Effector memory CD4-positive, alpha-beta T cell (primary cell): ENCODE measurements at places on chromosomes 13 and 19.

- H3K36me3 ChIP-seq, result peaks cover 31% of the 10 kb centered on the region
- H3K27me3 ChIP-seq, result no peaks in the 10 kb centered on the region
- H3K4me1 ChIP-seq, result no peaks in the 10 kb centered on the region
Measured at GRCh38 chr19:989381-990081, 5.4 kb downstream of the WDR18 start.

- peaks cover 5% of the 10 kb centered on the region for H3K4me1 ChIP-seq
- H3K4me3 ChIP-seq, result no peak overlapping the region
- no peaks in the 10 kb centered on the region for H3K36me3 ChIP-seq
Measured at GRCh38 chr19:50311723-50312635, 17.2 kb downstream of the KCNC3 start.

- no peaks in the 10 kb centered on the region for H3K36me3 ChIP-seq
- no peaks in the 10 kb centered on the region for H3K4me1 ChIP-seq
- H3K27ac ChIP-seq, result no peak overlapping the region
- H3K4me3 ChIP-seq, result no peak overlapping the region
- no peaks in the 10 kb centered on the region for H3K27me3 ChIP-seq
- no peak for DNase-seq
Measured at GRCh38 chr13:32825481-32825880, 190.7 kb upstream of the KL start.

DNA sequence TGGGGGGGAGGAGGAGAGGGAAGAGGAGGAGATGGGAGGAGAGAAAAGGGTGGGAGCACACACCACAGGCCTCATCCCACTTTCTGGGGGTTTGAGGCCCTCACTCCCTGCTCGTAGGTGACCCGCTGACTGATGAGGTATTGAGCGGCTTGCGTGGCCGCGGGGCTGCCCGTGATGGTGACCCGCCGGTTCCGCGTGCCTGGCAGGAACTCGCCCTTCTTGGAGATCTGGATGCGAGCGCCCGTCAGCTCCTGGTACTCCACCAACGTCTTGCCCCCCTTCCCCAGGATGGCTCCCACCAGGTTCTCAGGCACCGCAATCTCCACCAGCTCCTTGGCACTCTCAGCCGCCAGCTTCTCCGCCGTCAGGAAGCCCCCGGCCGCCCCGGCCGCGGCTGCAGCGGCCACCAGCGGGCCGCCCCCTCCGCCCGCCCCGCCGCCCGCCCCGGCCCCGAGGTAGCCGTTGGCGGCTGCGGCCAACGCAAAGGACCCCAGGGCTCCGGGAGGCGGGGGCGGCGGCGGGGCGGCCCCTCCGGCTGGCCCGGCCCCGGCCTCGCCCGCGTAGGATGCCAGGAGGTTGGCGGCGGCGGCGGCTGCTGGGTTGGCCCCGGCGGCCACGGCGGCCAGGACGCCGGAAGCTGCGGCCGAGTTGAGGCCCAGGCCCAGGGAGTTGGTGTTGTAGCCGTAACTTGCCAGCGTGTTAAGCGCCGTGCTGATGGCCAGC, 25.4 kb upstream of the NANOS2 start:
- no peak overlapping the region for H3K4me3 ChIP-seq
- H3K36me3 ChIP-seq, result no peaks in the 10 kb centered on the region
- no peaks in the 10 kb centered on the region for H3K4me1 ChIP-seq
- no peak overlapping the region for H3K27ac ChIP-seq

DNA sequence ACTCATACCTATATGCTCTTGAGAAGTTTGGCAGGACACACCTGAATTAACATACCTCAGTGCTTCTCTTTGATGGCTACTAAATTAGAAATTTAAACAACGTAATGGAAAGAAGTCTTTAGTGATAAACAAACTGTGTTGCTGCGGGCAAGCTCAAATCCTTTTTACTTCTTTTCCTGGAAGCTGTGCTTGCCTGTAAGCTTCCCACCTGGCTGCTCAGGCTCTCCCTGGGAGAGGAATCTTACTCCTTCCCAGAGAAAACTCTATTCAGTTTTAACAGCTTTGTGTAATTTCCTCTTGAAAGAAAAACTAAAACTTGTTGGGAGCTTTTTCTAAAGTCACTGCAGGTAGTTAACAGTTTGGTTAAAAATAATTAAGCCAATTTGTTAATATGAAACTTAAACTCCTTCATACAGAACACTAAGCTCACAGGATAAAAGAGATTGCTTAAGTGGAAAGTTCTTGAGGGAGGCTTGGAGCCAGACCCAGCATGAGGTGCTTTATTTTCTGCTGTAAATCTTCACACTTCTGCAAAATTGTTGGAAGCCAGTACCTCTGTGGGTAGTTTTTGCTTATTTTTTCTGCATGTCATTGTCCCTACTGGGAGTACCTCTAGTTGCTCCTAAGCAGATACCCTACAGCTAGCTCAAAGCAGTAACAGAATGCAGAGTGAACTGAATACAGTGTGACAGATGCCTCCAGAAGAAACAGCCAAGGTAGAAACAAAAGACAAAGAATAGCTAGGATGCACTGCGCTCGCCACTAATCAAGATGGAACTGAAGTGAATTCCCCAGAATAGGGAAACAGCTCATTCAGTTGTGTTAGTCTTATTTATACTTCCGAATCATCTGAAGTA, 1253.0 kb downstream of the PCDH17 start:
- no peaks in the 10 kb centered on the region for H3K4me1 ChIP-seq
- no peak for DNase-seq
- no peak overlapping the region for H3K27ac ChIP-seq

DNA sequence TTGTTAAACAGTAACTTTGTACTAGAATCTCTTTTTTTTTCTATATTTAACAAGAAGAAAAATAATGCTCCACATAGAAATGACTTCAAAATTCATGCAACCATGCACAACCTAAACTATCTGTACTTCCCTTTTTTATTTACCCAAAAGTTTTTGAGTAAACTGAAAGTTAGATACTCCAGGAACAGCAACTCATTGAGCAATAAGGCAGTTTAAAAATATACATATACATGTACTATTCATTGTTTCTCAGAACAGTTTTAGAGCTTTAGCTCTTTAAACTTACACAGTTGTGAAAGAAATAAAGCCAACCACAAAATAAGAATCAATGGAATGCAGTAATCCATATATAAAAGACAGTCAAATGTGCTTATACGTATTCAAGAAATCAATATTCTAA, 39.2 kb downstream of the MTMR6 start:
- H3K36me3 ChIP-seq, result peaks cover 25% of the 10 kb centered on the region
- H3K27ac ChIP-seq, result no peak overlapping the region
- no peak overlapping the region for H3K4me3 ChIP-seq
- H3K27me3 ChIP-seq, result no peaks in the 10 kb centered on the region
- DNase-seq, result no peak
- H3K4me1 ChIP-seq, result no peaks in the 10 kb centered on the region

- H3K27ac ChIP-seq, result no peak overlapping the region
- no peak overlapping the region for H3K4me3 ChIP-seq
- no peaks in the 10 kb centered on the region for H3K4me1 ChIP-seq
- no peaks in the 10 kb centered on the region for H3K27me3 ChIP-seq
Measured at GRCh38 chr19:56309511-56310185, 5.0 kb downstream of the ZSCAN5A start.

- H3K27ac ChIP-seq, result no peak overlapping the region
- no peaks in the 10 kb centered on the region for H3K4me1 ChIP-seq
- no peaks in the 10 kb centered on the region for H3K27me3 ChIP-seq
- no peak for DNase-seq
- no peaks in the 10 kb centered on the region for H3K36me3 ChIP-seq
Measured at GRCh38 chr13:33367171-33367895, 81.8 kb upstream of the STARD13 start.

- no peaks in the 10 kb centered on the region for H3K36me3 ChIP-seq
- no peak overlapping the region for H3K27ac ChIP-seq
- H3K4me3 ChIP-seq, result no peak overlapping the region
- H3K4me1 ChIP-seq, result no peaks in the 10 kb centered on the region
Measured at GRCh38 chr13:20360835-20361412, 128.8 kb upstream of the GJB6 start.

GRCh38 chr13:19888799-19889198, 25.4 kb upstream of the ZMYM5 start:
- H3K27me3 ChIP-seq, result no peaks in the 10 kb centered on the region
- H3K4me3 ChIP-seq, result no peak overlapping the region
- DNase-seq, result no peak
- H3K36me3 ChIP-seq, result no peaks in the 10 kb centered on the region
- no peak overlapping the region for H3K27ac ChIP-seq

- H3K36me3 ChIP-seq, result no peaks in the 10 kb centered on the region
- peaks cover 47% of the 10 kb centered on the region for H3K4me1 ChIP-seq
- no peak overlapping the region for H3K27ac ChIP-seq
- peak overlapping the region; percentile 33 for H3K4me3 ChIP-seq
- peaks cover 40% of the 10 kb centered on the region for H3K27me3 ChIP-seq
Measured at GRCh38 chr19:6590258-6590826, 608 bp downstream of the CD70 start.

GRCh38 chr13:113975416-113975815, 1.5 kb upstream of the C13orf46 start:
- no peak overlapping the region for H3K27ac ChIP-seq
- no peaks in the 10 kb centered on the region for H3K27me3 ChIP-seq
- no peaks in the 10 kb centered on the region for H3K4me1 ChIP-seq
- no peak for DNase-seq
- no peak overlapping the region for H3K4me3 ChIP-seq
- peaks cover 84% of the 10 kb centered on the region for H3K36me3 ChIP-seq

DNA sequence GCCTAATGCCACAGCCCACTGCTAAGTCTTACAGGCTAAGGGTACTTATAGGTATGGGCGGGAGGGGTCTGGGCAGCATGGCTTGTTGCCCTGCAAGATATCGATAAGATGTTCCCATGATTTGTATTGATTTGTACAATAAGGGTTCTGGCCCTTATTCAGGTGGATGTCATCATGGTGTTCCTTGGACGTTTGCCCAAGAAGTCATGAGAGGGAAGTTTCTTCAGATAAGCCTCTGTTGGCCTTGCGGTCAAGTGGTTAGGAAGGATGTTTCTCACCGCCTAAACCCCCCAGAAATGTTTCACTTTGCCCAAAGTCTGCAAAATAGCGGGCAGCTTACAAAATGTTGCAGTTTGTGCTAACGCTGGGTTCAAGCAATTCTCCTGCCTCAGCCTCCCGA, 7.3 kb downstream of the PARP4 start:
- H3K27ac ChIP-seq, result no peak overlapping the region
- peaks cover 23% of the 10 kb centered on the region for H3K36me3 ChIP-seq
- H3K4me3 ChIP-seq, result no peak overlapping the region
- H3K27me3 ChIP-seq, result no peaks in the 10 kb centered on the region
- H3K4me1 ChIP-seq, result no peaks in the 10 kb centered on the region

GRCh38 chr19:18379803-18380747, 5.9 kb upstream of the GDF15 start:
- H3K4me1 ChIP-seq, result no peaks in the 10 kb centered on the region
- no peaks in the 10 kb centered on the region for H3K36me3 ChIP-seq
- no peak for DNase-seq
- no peak overlapping the region for H3K4me3 ChIP-seq
- no peak overlapping the region for H3K27ac ChIP-seq

- H3K27me3 ChIP-seq, result no peaks in the 10 kb centered on the region
- H3K27ac ChIP-seq, result no peak overlapping the region
- no peaks in the 10 kb centered on the region for H3K36me3 ChIP-seq
Measured at GRCh38 chr13:31793246-31793645, 53.9 kb downstream of the RXFP2 start.

- peaks cover 13% of the 10 kb centered on the region for H3K27me3 ChIP-seq
- H3K36me3 ChIP-seq, result no peaks in the 10 kb centered on the region
- no peak for DNase-seq
- no peak overlapping the region for H3K4me3 ChIP-seq
Measured at GRCh38 chr13:83882606-83882959, 309 bp upstream of the SLITRK1 start.

GRCh38 chr13:60112771-60113170, 51.0 kb downstream of the DIAPH3 start:
- no peaks in the 10 kb centered on the region for H3K27me3 ChIP-seq
- H3K4me3 ChIP-seq, result no peak overlapping the region
- no peak for DNase-seq

DNA sequence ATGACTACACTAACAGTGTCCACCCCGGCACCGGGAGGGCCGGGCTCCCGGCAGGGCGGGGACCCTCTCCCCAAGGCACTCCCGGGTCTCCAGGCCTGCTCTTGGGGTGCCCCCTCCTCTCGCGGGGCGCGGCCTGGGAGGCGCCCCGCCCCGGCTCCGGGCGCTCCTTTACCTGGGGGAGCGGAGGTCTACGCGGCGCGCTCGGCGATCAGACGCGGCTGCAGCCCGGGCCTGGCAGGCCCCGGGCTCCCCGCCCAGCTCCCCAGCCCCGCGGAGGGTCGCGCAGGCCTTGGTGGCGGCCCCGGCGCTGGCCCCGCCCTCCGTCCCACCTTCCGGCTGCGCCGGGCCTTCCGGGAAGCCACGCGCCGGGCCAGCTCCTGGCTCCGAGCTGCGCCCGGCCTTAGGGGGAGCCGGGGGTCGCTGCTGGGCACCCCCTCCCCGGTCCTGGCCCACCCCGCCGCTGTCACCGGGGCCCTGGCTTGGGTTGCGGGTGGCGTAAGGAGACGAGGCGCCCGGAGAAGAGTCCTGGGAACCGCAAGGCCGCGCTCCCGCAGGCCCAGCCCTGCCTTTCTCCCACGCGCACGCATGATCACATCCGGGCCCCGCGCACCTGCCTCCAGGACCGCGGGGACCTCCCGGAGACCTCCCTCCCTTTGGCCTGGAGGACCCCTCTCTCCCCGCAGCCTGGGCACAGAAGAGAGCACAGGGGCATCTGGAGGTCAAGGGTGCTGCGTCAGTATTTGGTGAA, at the start of gene C19orf12:
C19orf12 (minus strand) TSS at position 309 of the 748 bp plus-strand sequence. CDS start 6,848 bp downstream, outside the sequence.
- H3K27ac ChIP-seq, result peak within 1 kb of the TSS; percentile 88
- H3K4me1 ChIP-seq, result peaks cover 47% of the 10 kb centered on the region
- H3K27me3 ChIP-seq, result no peaks in the 10 kb centered on the region
- H3K4me3 ChIP-seq, result peak within 1 kb of the TSS; percentile 63
- H3K36me3 ChIP-seq, result no peaks in the 10 kb centered on the region
- DNase-seq, result no peak

GRCh38 chr13:52899206-52899605, 50.8 kb upstream of the PCDH8 start:
- no peaks in the 10 kb centered on the region for H3K4me1 ChIP-seq
- no peak overlapping the region for H3K4me3 ChIP-seq
- H3K27ac ChIP-seq, result no peak overlapping the region
- no peak for DNase-seq

DNA sequence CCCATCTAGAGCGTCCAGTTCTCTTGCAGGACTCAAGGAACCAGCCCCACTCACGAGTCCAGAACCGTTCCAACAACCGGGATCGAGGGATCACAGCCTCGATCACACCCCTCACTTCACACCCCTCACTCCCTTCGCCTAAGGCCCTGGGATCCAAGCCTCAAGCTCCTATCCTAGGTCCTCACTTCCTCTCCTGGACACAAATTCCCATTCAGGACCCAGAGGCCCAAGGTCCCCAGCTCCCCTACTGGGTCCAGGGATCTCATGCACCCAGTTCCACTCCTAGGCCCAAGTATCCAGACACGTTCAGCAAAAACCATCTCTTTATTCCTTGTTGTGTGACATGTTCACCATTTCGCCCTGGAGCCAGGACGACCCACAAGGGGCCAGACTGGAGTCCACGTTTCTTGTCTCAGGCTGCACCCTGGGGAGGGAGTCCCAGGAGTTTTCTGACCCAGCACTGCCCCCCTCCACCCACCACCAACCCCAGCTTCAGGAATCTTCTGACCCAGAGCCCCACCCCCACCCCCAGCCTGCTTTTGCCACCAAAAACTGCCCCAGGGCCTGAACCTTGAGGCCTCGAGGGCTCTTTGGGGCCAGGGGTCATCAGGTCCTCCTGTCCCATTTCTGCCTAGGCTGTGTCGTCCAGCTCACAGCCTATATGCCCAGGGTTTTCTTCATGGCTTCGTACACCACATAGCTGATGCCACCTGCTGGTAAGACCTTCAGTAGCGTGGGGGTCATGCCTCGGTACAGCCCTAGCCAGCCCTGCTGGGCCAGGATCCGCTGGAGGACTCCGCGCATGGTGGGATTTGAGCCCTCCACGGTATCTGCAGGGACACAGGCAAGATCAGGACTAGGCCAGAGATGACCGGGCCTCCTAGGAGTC, 1.4 kb upstream of the KHSRP start:
- H3K27ac ChIP-seq, result peak overlapping the region; percentile 65
- peaks cover 17% of the 10 kb centered on the region for H3K4me1 ChIP-seq
- no peak overlapping the region for H3K4me3 ChIP-seq
- peaks cover 6% of the 10 kb centered on the region for H3K36me3 ChIP-seq
